Astrocyte of the spinal cord (primary cell): ENCODE measurements at places on chromosomes 5 and 9.

DNA sequence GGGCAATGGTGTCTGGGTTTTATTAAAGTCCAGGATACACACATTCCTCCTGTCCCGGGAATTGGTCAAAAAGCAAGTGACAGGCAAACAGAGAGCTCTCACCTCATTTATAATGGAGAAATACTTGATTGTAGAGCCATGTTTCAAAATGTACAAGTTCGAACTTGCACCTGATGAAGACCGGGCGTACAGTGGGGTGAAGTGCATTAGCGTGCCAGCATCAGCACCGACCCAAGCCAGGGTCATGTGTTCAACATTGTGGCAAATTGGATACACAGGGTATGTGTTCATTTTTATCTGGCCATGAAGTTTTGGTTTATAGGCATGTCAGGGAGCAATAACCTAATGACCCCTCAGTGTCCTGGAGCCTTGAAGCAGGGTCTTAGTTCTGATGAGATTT lies 472.5 kb downstream of the IRX1 start:
- DNase-seq: no peak

- DNase-seq: peak; percentile 24
Observed at GRCh38 chr9:124045076-124045829, 33.7 kb downstream of the LHX2 start.

DNA sequence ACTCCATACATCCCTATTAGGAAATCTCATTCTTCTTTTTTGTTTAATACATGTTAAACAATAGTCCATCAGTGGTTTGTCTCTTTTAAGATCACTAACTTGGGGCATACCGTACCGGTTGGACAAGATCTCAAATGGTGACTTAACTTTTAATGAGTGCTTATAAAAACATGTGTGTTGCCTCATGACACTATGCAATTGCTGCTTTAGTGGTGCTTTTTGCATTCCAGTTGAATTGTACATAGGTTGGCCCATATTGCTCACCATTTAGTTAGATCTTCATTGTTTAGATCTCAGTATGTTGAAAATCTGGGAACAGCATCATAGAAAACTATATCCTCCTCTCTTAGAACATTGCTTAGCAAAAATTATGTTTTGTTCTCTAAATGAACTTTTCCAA lies 17.8 kb downstream of the C9orf85 start:
- DNase-seq: no peak

DNA sequence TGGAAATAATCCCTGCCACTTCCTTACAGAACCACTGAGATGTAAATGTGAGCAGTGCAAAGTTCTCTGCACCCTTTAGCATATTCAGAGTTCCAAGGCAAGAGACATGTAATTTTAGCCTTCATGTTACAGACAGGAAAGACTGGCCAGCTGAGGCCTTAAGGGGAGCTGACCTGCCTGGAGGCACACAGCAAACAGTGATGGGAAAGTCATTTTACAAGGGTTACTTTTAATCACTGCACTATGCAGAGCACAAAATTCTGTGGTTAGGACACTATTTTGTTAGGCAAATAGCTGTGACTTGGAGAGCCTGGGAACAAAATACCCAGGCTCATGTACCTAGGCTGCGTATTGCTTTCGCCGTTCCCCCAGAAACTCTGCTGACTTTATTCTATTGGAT lies 30.2 kb upstream of the TNIP1 start:
- DNase-seq: no peak

DNA sequence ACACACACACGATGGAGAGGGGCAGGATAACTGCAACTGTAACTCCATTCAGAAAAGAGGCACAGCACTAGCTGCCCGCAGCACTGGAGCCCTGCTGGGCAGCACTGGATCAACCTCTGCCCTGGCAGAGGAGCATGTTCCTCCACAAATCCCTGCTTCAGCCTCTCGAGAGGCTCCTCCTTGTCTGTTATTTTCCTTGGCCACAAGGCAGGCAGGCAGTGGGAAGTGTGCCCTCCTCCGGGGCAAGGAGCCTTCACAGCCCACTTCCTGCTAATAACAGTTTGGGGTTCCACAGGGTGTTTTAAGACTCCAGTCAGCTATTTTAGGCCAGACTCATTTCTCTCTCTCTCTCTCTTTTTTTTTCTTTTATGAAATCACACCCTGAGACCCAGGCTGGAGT lies 11.8 kb downstream of the FXN start:
- peak; percentile 16 for DNase-seq

- DNase-seq: peak; percentile 53
Observed at GRCh38 chr9:13728917-13729811, 449.7 kb upstream of the MPDZ start.

DNA sequence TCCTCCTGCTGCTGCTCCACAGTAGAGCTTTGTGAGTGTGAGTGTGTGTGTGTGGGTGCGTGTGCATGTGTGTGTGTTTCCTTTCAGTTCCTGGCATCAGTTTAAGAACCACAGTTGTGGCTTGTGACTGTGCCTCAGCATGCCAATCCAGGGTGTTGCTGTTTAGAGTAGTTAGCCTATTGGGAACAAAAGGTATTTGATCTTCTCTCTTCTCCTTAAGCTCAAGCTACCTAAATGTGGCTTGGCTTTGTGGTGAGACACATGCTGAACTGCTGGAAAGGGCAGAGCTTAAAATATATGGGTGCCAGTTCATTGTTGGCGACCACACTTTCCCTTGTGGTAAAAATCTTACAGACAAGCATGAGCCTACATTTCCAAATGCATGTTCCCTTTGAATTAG lies 116.6 kb upstream of the BNC2 start:
- DNase-seq: peak; percentile 83

DNA sequence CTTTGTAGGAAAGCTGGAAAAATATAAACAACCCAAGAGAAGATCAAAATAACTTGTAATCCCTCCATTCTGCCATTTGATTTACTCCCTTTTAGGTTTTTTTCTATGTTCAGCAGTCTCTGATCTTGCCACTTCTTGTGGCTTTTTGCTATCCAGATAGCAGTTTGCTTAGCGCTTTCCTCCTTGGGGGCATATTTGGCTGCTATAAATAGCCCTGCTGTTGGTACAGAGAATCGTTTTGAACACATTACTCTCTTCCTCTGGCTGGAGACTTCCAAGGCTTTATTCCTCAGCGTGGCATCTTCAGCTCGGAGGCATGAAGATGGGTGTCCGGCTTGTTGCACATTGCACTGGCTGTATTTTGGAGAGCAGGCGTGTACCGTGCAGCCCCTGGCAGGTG lies 38.6 kb downstream of the HMCN2 start:
- DNase-seq: no peak

DNA sequence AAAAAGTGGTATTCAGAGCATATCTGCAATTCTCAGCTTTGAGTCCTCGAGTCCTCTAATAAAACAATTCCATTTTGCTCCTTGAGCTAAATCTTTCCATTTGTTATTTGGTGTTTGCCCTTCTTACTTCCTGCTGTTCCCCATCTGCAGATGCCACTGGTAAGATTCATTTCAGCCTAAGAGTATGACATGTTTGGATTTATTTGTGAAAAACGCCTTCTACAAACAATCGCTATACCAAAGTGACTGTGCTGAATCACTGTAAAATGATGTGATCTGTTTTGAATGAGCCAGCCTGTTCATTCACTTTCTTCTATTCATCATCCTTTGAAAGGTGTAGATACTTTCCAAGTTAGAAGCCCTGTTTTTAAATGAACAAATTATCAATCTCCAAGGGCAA lies 27.7 kb downstream of the KCTD16 start:
- peak; percentile 48 for DNase-seq

DNA sequence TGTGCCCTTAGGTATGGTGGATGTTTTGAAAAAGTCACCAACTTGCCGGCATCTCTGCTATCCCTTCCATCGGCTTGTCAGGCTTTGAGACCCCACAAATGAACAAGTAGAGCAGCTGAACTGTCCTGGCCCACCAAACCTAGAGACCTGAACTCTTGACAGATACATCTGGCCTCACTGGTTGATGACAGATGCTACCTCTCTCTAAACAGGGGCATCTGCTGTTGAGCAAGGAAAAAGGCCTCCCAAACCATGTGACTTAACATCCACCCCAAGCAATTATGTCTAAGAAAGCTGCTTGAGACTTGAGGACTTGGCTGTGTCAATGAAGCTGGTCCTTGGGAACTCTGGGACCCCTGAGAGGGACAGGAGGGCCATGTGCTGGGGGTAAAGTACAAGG lies 2.3 kb downstream of the CCNI2 start:
- no peak for DNase-seq

- DNase-seq: no peak
Observed at GRCh38 chr5:168128111-168128510, 163.3 kb upstream of the WWC1 start.

DNA sequence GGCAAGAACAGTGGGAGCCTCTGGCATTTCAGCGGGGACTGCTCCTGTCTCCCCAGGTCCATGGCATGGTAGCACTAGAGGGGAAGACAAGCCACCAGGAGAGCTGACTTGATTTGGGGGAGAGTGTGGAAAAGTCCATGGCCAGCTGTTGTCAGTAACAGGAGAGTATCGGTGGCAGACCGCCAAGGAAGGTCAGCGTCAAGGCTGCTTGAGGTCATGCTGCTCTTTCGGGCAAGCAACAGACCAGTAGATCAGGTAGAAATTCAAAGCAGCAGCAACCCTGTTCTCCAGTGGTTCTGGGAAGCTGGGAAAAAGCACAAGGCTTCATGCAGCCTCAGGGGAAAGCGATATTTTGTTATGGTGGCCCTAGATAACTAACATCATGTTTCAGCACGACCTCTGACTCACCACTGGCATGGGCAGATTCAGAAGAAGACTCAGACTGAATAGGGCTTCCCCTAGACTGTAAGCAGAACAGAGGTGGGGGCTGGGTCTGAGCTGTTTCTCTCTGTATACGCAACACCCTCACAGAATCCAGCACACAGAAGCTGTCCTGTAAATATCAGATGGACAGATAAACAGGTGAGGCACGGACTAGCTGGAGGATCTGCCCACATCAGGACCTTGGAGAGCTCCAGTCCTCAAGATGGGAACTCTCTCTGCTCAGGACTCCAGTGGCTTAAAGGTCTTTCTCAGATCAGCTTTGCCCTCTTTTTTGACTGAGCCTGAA lies 35.2 kb upstream of the PLEKHG4B start:
- peak; percentile 39 for DNase-seq

- peak; percentile 5 for DNase-seq
Observed at GRCh38 chr5:32942225-32942989, 231.3 kb downstream of the NPR3 start.

DNA sequence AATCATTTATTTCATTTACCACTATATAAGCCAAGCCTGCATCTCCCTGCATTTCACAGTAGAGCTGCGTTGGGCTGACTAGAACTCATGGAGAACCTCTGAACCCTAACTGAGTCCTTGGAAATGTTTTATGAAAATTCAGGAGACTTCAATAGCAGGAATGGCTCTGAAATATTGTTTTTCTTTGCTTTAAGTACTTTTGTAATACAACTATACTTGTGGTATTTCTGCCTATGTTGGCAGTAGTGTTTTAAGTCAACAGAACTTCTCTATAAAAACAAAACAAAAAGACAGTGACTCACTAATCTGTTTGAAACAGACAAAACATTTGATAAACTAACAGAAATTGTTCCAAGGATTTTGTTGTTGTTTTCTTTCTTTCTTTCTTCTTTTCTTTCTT lies 489.2 kb upstream of the MEF2C start:
- DNase-seq: peak; percentile 55

DNA sequence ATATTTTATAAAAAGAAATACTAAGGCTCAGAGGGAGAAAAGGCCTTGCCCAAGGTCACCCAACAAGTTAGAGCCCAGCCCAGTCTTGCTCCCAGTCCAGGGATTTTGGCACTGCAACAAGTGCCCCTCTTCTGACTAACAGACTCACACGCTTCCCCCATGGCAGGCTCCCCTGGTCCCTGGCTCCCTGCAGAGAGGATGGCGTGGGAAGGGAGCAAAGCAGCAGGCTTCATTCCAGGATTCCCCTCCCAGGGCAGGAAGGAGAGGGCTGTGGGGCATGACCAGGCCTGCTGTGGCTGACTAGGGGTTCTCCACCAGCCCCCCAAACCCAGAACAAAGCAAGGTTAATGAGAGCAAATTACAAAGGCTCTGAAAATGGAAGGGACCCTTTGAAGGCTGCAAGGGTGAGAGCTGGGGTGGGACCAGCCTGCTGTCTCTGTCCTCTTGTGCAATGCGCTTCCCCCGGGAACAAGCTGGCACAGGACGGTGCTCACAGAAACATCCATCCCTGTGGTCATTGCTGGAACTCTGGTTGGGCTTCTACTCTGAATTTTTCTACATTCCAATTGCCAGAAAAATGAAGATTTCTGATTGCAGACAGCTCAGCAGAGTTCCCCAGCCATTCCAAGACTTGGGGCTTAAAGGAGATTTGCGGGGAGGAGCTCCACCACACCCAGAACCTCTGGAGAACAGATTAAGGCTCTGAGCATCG lies 37.1 kb upstream of the FAT2 start:
- no peak for DNase-seq

- no peak for DNase-seq
Observed at GRCh38 chr5:110056580-110057114, 366.9 kb downstream of the MAN2A1 start.

- no peak for DNase-seq
Observed at GRCh38 chr9:116100711-116101121, 52.9 kb upstream of the PAPPA start.

- no peak for DNase-seq
Observed at GRCh38 chr9:105541838-105542237, 16.1 kb upstream of the FKTN start.

DNA sequence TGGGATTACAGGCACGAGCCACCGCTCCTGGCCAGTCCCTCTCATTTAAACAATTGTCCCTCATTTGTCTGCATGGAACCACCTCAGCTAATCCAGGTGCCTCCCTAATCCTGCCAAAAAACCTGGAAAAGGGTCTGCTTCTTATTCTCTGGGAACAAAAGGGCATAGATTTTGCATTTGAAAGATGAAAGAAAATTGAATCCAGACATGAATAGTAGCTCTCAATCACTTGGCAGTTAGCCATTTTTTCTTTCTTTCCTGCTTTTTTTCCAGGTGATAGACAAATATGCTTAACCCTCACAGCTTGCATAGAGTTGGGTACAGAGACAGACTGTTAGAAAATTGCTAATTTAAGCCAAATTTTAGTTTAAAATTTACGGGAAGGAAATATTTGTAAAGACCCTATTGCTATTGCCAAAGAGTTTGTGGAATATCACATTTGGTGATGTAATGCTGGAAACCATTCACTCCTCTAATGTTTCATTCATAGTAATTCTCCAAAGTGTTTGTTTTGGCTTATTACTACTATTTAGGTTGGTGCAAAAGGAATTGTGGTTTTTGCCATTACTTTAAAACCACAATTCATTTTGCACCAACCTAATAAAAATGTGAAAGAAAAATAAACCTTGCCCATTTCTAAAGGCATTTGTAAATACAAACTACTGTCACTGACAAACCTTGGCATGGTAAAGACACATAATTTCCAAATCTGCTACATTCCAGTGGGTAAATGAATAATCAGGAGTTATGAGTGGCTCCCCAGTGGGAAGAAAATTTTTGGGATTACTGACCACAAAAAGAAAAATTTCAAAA lies 80.5 kb upstream of the JAK2 start:
- DNase-seq: peak; percentile 92
